ENCODE measurements at places on chromosomes 12 and 14. TPM values are rescaled to one million over a fixed set of nuclear protein-coding genes. Genes with fewer than 3 reads are reported as not detected.

- no peak overlapping the region for H3K27ac ChIP-seq
- H3K27me3 ChIP-seq = no peaks in the 10 kb centered on the region
- H3K4me3 ChIP-seq = no peak overlapping the region
- peaks cover 59% of the 10 kb centered on the region for H3K36me3 ChIP-seq
- DNase-seq = no peak
These were observed 547 bp downstream of the ZNF140 start for GRCh38 chr12:133081159-133081780.

KLHDC1 gene
- total RNA-seq = 6.6 TPM

- peak overlapping the region; percentile 72 for H3K27ac ChIP-seq
- DNase-seq = no peak
- no peaks in the 10 kb centered on the region for H3K27me3 ChIP-seq
- H3K4me1 ChIP-seq = peaks cover 23% of the 10 kb centered on the region
- H3K36me3 ChIP-seq = peaks cover 37% of the 10 kb centered on the region
These were observed 9.2 kb downstream of the FOXN3 start for GRCh38 chr14:89407856-89408255.

- H3K27ac ChIP-seq = peak overlapping the region; percentile 47
- peaks cover 7% of the 10 kb centered on the region for H3K36me3 ChIP-seq
- no peaks in the 10 kb centered on the region for H3K27me3 ChIP-seq
- H3K4me3 ChIP-seq = no peak overlapping the region
These were observed 7.3 kb downstream of the STXBP6 start for GRCh38 chr14:25042362-25043299.

DNA sequence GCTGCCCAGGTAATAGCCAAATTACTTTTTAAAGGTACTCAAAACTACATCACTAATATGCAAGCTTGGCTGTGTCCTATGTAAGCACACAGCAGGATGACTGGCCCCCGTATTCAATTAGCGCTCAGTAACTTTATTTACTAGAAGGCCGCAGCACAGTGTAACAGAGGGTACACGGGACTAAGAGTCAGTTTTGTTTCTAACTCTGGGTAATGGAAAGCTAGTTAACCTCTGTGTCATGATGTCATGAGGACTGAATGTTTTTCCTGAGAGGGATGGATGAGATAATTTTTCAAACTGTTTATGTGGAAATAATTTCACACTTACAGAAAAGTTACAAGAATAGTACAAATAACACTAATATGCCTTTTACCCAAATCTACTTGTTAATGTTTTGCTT lies 27.1 kb downstream of the GALNT4 start:
- DNase-seq = no peak
- H3K4me3 ChIP-seq = no peak overlapping the region
- no peaks in the 10 kb centered on the region for H3K27me3 ChIP-seq
- H3K27ac ChIP-seq = no peak overlapping the region
- H3K4me1 ChIP-seq = peaks cover 4% of the 10 kb centered on the region

- peaks cover 15% of the 10 kb centered on the region for H3K4me1 ChIP-seq
- no peak for DNase-seq
- H3K4me3 ChIP-seq = no peak overlapping the region
- H3K36me3 ChIP-seq = no peaks in the 10 kb centered on the region
- no peak overlapping the region for H3K27ac ChIP-seq
These were observed 158.2 kb downstream of the SLC38A4 start for GRCh38 chr12:46667551-46667950.

DNA sequence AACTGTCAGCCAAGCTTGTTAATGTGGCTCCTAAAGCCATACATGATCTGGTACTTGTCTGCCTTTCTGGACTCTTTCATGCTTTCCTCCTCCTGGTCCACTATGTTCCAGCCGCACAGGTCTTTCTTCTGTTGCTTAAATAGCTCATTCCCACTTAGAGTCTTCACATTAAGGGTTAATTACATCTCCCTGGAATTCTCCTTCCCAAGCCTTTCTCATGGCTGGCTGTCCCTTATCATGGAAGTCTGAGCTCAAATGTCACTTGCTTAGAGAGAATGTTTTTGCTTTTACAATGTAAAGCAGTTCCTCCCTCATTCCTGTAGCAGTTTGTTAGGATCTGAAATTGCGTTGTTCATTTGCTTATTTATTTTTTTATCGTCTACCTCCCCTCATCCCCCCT lies 199.6 kb downstream of the TRHDE start:
- H3K27ac ChIP-seq = no peak overlapping the region
- DNase-seq = no peak
- no peak overlapping the region for H3K4me3 ChIP-seq

All from mesothelial cell of epicardium (in vitro differentiated cells).